ENCODE measurements at places on chromosomes 5 and 9.

DNA sequence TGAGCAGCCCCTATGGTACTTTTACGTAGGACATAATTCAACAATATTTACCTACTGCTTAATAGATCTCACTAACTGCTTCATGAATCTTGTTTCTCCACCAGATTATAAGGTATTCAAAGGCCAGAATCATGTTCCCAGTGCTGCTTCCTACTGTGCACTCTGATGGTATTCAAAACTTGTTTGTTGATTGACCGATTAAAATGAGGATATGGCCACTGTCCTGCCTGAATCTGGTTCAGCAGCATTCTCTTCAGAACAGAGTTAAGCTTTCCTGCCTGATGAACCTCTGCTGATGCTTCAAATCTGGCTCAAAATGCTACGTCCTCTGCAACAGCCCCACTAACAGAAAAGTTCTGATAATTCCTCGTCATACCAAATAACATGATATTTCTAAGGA lies 150.7 kb upstream of the ZNF462 start:
- DNase-seq: no peak

- DNase-seq: no peak
Measured at GRCh38 chr5:172418862-172419814, 35.2 kb downstream of the SH3PXD2B start.

GRCh38 chr5:134553821-134554267 lies 28.4 kb downstream of the JADE2 start:
- no peak for DNase-seq

- no peak for DNase-seq
Measured at GRCh38 chr9:76571288-76571687, 112.3 kb downstream of the GCNT1 start.

DNA sequence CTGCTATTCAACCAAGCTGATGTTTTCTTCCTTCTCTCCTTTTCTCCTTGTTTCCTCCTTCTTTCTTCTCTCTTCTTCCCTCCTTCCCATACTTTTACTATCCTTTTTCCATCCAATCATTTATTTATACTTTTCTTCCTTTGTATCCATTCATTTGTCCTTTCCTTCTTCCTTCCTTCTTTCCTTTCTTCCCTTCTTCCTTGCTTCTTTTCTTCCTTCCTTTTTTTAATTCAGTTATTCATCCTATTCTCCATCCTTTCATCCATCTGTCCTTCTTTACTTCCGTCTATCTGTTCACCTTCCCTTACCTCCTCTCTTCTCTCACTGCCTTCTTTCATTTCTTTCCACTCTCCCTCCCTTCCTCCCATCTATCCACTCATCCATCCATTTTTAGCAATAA lies 24.0 kb upstream of the PPARGC1B start:
- DNase-seq: no peak

DNA sequence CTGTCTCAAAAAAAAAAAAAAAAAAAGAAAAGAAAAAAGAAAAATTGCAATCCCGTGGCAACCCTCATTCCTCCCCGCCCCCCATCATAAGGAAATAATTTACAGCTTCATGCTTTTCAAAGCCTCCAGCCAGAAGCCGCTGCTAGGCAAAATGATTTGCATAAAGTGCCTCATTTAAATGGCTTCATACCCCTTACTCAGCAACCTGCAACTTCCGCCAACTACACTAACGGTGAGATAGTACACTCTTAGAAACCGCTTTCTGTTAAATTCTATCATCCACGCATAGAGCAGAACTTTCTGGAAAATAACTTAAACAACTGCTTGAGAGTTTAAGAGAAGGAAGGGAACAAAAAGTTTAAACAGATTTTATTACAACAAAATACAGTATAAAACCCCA lies 17.8 kb downstream of the SERINC5 start:
- DNase-seq: no peak

- DNase-seq: no peak
Measured at GRCh38 chr5:100861148-100861547, 41.9 kb downstream of the ST8SIA4 start.

Data from iPS DF 6.9 (cell line).